ENCODE measurements at places on chromosomes 7 and 10.

DNA sequence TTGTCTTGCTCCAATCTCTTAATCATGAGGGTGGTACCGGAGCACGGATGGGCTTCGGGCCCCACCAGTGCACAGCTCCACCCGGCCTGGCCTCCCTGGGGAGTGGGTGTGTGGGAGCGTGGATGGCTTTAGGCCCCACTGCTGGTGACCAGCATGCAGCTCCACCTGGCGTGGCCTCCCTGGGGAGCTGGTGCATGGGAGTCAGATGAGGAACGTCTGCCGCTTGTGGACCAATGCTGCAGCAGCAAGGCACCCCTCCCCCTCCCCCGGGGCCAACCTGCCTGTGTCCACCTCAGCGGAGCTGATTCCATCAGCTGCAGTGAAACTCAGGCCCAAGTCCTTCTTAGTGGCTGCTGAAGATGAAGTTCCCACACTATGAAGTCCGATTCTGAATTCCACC lies 511.4 kb downstream of the PTPRN2 start:
- no peak overlapping the region for H3K27ac ChIP-seq
- H3K36me3 ChIP-seq: no peaks in the 10 kb centered on the region
- no peaks in the 10 kb centered on the region for H3K27me3 ChIP-seq
- H3K4me1 ChIP-seq: no peaks in the 10 kb centered on the region

DNA sequence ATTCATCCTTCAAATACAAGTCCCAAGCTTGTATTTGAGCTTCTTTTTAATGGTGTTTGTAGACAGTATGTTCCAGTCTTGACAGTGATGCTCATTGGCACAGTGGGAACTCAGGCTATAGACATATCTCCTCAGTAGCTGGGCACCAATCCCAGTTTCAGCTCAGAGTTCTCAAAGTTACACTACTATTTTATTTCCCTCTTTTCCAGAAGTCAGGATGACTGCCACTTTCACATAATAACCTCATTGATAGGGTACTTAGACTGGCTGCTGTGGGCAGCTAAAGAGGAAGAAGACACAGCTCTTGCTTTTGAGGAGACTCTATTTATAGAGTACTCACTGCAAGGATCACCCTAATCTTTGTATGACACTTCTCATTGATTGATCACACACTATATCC lies 2.4 kb downstream of the GBF1 start:
- H3K27me3 ChIP-seq: no peaks in the 10 kb centered on the region
- H3K36me3 ChIP-seq: no peaks in the 10 kb centered on the region
- H3K4me1 ChIP-seq: peaks cover 51% of the 10 kb centered on the region

DNA sequence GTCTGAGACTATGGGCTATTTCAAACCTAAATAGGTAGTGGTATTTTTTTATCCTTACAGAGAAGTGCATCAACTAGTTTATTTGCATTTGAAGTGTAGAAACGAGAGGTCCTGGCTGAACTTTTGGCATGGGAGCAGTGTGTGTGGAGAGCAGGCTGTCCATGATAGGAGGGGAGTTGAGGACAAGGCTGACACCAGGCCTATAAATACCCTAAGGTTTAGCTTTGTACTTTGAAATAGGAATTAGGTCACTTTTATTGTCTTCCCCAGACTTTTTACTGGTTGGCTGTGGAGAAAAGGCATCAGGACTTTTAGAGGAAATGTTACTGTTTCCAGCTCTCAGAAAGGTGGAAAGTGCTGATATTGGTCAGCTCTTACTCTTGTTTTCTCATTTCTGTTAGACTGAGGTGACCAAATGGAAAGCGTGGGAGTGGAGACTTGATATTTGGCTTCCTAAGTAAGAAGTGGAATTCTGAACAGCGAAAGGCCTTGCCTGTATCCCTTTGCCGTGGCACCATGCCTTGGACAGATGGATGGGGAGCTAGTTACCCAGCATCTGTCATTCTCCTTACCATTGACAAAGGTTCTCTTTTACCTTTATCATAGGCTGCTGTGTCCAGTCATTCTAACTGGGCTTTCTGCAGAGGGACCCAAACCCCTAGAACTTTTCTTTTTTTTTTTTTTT lies 46.0 kb downstream of the GBF1 start:
- no peak for DNase-seq
- H3K36me3 ChIP-seq: no peaks in the 10 kb centered on the region
- H3K27ac ChIP-seq: no peak overlapping the region
- H3K4me3 ChIP-seq: no peak overlapping the region
- no peaks in the 10 kb centered on the region for H3K4me1 ChIP-seq

DNA sequence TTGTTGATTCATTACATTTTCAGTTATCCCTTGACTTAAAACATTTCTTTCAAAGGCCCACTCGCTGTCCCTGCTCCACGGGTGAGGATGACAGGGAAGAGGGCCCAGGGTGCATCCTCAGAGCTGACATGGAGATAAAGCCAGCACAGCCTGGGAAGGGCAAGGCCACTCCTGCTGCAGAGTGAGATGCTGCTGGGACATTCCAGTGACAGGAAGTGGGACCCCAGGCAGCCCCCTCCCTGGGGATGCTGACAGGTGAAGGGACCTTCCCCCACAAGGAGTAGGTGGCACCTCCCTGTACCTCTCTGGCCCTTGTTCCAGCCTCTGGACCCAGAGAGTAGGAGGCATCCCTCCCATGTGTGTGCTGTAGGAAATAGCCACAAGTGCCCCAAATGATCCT lies 97.8 kb upstream of the DDC start:
- peaks cover 10% of the 10 kb centered on the region for H3K4me1 ChIP-seq
- H3K27ac ChIP-seq: no peak overlapping the region
- no peaks in the 10 kb centered on the region for H3K36me3 ChIP-seq
- no peaks in the 10 kb centered on the region for H3K27me3 ChIP-seq
- DNase-seq: no peak

GRCh38 chr10:83961620-83962019 lies 177.7 kb upstream of the GHITM start:
- H3K27ac ChIP-seq: no peak overlapping the region
- no peaks in the 10 kb centered on the region for H3K36me3 ChIP-seq
- DNase-seq: no peak

- peaks cover 21% of the 10 kb centered on the region for H3K4me1 ChIP-seq
- no peaks in the 10 kb centered on the region for H3K36me3 ChIP-seq
- no peak for DNase-seq
- H3K27me3 ChIP-seq: no peaks in the 10 kb centered on the region
These were observed 121.3 kb downstream of the ARID5B start for GRCh38 chr10:62022830-62023229.

DNA sequence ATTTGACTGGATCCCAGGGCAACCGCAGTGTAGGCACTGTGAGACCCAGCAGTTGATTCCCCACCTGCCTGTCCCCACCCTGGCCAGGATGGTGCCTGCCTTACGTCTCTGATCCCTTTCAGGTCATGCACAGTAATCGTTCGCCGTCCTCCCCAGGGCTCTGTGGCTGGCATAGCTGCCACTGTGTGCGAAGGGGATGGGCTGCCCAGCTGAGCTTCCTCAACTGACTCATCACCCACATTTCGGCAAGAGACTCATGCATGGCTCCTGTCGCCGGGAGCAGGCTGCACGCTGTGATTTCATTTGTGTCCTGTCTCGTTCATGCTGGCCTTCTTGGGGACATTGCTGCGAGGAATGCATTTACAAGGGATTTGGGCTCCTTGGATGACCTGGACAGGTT lies 252.4 kb downstream of the KLF6 start:
- no peak for DNase-seq
- H3K27ac ChIP-seq: no peak overlapping the region
- no peak overlapping the region for H3K4me3 ChIP-seq
- H3K36me3 ChIP-seq: no peaks in the 10 kb centered on the region

- peak overlapping the region; percentile 57 for H3K27ac ChIP-seq
- H3K36me3 ChIP-seq: no peaks in the 10 kb centered on the region
- DNase-seq: no peak
- no peak overlapping the region for H3K4me3 ChIP-seq
- H3K27me3 ChIP-seq: no peaks in the 10 kb centered on the region
These were observed 132.6 kb downstream of the CELF2 start for GRCh38 chr10:11150231-11150731.
